ENCODE measurements at places on chromosomes 6 and 20.

DNA sequence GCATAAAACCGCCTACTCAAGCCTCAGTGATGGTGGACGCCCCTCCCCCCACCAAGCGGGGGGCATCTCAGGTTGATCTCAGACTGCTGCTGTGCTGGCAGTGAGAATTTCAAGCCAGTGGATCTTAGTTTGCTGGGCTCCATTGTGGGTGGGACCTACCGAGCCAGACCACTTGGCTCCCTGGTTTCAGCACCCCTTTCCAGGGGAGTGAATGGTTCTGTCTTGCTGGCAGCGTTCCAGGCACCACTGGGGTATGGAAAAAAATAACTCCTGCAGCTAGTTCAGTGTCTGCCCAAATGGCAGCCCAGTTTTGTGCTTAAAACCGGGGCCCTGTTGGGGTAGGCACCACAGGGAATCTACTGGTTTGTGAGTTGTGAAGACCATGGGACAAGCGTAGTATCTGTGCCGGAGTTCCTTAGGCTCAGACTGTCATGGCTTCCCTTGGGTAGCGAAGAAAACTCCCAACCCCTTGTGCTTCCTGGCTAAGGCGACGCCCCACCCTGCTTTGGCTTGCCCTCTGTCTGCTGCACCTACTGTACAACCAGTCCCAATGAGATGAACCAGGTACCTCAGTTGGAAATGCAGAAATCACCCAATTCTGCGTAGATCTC lies 1334.5 kb upstream of the ADGRB3 start:
- DNase-seq = no peak

DNA sequence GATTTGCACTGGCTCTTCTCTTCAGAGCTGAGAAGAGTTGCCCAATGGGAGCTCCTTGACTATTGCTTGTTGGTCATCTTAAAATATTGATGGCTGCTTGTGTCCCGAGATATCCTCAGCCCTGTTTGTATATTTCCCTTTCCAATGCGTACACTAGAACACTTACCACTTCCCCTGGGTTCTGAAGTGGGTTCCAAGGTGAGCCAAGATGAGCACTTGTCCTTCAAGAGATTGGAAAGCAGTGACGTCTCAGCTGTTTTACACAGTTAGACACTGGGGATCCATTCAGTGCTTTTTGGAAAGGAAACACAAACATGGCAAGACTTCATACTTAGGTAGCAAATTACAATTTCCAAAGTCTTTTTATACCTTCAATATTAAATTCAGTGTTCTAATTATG lies 716.4 kb upstream of the CITED2 start:
- no peak for DNase-seq

DNA sequence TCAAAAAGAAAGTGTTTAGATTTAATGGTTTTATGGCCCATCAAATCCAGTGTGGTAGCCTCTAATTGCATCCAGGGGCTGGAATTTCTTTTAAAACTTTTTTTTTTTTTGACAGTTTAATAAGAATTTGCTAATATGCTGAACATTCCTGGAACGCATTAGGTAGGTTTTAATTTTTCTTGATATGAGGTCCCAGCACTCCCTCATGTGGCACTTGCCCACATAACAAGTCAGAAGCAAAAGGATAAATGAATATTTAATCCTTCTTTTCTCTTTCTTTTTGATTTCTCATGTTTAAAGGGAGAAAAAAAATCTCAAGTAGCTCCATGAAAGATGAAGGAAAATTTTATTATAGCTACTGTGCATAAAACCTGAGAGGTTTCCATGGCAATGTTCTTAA lies 13.5 kb downstream of the HAO1 start:
- DNase-seq = no peak

- DNase-seq = no peak
Observed at GRCh38 chr6:89410231-89410761, 1.8 kb downstream of the RRAGD start.

- DNase-seq = no peak
Observed at GRCh38 chr6:154329350-154330170, 27.0 kb downstream of the IPCEF1 start.

DNA sequence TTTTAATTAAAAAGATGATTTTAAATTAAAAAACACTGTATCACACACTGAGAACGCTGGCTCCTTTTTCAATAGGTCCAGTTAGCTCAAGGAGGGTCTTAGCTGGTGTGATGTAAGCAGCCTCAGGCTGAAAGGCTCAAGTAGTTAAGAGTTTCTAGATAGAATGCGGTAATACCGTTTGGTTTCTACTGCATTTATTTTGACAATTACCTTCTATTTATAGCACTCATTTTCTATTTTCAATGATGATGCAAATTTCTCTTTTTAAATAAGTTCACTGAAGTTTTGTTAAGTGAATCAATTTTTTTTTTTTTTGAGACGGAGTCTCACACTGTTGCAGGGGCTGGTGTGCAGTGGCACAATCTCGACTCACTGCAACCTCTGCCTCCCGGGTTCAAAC lies 87.1 kb downstream of the PREX1 start:
- DNase-seq = no peak

GRCh38 chr6:7640607-7641577 lies 50.9 kb downstream of the SNRNP48 start:
- DNase-seq = no peak

DNA sequence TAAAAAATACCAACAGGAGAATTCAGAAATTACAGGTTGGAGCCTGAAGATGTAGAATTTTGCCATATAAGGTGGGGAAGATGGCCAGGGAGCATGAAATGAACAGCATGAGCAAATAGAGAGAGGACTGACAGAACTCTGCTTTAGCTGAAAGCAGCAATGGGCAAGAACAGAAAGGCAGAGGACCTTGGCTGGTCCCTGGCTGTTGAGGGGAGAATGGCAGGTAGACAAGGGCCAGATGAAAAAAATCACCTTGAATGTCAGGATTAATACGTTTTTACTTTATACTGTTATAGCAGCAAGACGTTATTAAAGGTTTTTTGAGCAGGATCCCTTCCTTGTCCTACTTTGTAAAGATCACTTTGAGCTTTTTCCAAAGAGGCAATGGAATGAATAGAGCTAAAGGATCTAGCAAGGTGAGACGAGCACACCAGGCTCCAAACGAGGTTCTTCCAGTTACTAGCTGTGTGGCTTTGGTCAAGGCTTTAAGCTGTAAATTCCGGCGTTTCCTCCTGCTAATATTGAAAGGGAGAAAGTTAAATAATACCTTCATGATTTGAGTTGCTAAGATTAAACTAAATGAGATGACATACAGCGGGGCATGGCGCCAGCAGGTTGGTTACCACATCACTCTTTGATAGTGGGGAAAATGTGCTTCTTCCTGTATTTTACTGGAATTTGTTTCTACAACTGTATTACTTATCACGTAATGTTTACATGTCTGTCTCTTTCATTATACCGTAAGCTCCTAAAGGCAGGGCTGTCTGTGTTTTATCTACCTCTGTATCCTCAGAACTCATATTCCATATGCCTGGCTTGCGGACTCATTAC lies 776 bp downstream of the PPIL1 start:
- no peak for DNase-seq

GRCh38 chr20:23095499-23095898 lies 9.4 kb upstream of the CD93 start:
- DNase-seq = no peak

- DNase-seq = no peak
Observed at GRCh38 chr6:364609-365540, 26.7 kb upstream of the IRF4 start.

DNA sequence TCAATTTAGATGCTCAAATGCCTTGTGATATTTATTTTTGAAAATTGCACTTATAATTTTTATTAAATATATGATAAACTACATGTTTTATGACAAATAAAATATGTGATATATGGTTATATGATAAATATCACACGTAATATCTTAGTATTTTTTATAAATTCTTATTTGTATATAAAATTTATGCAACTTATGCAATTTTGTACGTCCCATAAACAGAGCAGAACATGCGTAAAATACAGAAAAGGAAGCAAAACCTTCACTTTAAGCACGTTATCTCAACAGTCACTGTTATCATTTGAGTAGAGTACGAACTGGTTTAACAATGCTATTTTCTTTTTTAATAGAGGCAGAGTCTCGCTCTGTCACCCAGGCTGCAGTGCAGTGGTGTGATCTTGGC lies 15.7 kb upstream of the ADRM1 start:
- no peak for DNase-seq

GRCh38 chr6:116476002-116476678 lies 15.0 kb downstream of the CALHM6 start:
- DNase-seq = no peak

- DNase-seq = no peak
Observed at GRCh38 chr6:53281518-53282215, 67.1 kb downstream of the ELOVL5 start.

DNA sequence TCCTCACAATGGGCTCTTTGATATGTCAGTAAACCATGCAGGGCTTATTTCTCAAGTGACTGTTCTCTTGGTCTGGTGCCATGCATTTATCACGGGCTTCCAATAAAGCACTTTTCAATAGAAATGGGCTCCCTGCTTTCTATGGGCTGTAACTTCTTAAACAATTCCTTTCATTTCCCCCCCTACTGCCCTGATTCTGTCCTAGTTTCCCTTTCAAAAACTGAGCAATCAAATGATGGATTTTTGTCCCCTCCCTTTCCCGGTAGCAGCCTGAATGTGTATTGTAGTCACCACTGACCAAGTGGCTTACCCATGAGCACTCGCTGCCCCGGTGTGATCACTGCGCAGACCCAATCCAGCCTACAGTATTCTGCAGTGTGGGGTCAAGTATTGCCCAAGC lies 13.9 kb downstream of the RPS10 start:
- no peak for DNase-seq

DNA sequence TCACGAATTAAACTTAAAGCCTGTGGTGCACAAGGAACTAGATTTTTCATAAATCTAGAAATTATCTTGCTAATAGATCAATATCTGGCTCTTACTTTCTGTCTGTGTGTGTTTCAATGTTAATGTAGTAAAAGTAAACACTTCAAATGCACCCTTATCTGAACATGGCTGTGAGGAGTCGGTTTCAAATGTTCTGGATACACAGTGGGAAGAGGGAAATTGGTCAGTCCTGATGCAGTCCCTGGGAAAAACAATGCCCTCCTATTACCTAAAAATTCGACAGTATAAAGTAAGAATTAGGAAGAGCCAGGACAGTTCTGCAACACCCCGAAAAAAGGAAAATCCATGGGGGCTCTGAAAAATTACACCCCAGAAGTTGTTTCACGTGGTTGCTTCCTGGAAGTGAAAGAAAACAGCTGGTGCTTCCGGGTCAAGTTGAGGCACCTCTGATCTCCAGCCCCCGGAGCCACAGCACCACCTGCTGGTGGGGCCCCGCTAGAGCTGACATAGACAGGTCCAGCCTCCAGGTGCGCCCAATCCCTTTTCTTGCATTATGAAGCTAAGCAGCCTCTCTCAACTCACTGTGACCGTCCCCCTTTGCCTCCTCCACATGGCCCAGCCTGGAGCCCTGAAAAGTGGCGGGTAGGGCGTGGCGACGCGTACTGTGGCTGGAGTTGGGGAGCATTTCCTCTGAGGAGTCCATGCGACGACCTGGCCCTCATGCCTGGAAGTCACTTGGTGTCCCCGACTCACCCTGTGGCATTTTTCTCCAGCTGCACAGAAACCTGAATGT lies 8.3 kb downstream of the SEMG2 start:
- no peak for DNase-seq

DNA sequence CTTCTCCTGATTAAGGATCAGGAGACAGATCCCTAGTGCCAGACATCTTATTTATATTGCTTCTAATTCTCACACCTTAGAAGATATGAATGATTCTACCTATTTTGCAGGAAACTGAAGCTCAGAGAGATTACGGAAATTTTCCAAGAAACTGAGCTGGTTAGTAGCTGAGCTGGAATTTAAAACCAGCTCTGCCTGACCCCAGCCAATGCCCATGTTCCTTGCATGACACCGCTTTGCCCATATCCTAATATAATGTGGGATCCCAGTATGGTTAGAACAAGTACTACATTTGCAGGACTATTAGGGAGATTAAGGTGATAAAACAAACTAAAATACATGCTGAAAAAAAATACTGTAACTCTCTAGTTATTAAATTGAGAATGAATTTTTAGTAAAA lies 1.9 kb downstream of the TMEM30A start:
- no peak for DNase-seq

DNA sequence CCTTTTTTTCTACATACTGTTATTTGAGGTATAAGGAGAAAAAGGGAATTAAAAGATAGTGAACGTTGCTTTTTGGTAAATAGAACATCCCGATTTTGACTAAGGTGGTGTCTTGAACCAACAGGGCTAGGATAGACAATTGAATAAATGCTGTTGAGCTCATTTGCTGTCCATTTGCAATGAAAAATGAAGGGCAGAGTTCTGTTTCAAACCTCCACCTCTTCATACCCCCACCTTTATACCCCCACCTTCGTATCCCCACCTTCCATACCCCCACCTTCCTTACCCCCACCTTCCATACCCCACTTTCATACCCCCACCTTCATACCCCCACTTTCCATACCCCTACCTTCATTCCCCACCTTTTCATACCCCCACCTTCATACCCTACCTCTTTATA lies 93.4 kb upstream of the NAA20 start:
- DNase-seq = no peak

- no peak for DNase-seq
Observed at GRCh38 chr6:70315079-70315751, 12.3 kb upstream of the COL9A1 start.

DNA sequence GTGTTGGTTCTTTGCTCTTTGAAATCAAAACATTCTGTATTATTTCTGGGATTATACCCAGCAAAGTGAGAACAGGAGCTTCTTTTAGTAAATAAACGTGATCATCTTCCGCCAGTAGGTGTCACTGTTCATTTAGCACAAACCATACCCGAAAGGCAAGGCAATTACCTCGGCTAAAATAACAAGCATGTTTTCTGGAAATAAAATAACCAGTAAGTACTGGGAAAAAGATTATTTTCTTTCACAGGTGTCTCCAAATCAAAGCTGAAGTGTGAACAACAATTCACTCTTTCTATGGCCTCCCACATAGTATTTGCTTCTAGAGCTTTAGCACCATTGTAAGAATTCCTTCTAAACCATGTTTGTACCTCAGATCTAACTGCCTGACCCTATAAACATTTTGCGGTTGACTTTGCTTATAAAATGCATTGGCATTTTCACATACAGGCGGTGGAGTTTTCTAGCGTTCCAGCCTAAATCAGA lies 144.6 kb upstream of the AGPAT4 start:
- DNase-seq = no peak
